ENCODE measurements at places on chromosomes 5 and 9. TPM values are rescaled to one million over a fixed set of nuclear protein-coding genes. Genes with fewer than 3 reads are reported as not detected.
A peak's percentile ranks its signal among the peaks of the same experiment; 100 is the strongest.

- no peak for ATAC-seq
These were observed 121.0 kb downstream of the PDZD2 start for GRCh38 chr5:31759925-31760324.

GRCh38 chr5:13708432-13708831 lies 236.1 kb downstream of the DNAH5 start:
- ATAC-seq = no peak

DNA sequence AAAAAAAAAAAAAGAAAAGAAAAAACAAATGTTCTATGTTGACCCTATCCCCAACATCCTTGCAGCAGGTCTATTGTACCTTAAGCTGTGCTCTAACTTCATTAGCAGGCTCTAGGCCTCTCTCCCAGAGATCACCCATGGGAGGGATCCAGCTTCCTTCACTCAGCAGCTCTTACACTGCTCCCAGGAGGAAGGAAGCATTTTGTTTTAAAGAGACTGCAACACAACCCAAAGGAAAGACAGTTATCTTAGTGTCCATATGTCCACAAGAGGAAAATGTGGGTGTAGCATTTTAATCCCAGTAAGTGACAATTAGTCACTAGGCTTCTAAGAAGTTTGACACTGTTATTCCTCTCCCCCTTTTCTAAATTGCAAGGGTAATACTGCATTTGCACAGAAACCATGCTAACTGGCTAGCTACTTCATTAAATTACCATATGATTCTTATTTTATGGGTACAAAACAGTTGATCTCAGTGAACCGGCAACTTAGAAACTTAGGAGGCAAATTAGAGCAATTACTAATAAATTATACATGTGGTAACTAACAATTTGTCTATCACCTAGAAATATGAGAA lies 58.8 kb downstream of the MARCHF3 start:
- no peak for ATAC-seq

- ATAC-seq = no peak
These were observed 237.6 kb upstream of the ZNF462 start for GRCh38 chr9:106625259-106625789.

- peak; percentile 68 for ATAC-seq
These were observed 133.0 kb upstream of the TUT7 start for GRCh38 chr9:86486891-86487837.

- ATAC-seq = no peak
These were observed 69.4 kb downstream of the APBA1 start for GRCh38 chr9:69602773-69603172.

DNA sequence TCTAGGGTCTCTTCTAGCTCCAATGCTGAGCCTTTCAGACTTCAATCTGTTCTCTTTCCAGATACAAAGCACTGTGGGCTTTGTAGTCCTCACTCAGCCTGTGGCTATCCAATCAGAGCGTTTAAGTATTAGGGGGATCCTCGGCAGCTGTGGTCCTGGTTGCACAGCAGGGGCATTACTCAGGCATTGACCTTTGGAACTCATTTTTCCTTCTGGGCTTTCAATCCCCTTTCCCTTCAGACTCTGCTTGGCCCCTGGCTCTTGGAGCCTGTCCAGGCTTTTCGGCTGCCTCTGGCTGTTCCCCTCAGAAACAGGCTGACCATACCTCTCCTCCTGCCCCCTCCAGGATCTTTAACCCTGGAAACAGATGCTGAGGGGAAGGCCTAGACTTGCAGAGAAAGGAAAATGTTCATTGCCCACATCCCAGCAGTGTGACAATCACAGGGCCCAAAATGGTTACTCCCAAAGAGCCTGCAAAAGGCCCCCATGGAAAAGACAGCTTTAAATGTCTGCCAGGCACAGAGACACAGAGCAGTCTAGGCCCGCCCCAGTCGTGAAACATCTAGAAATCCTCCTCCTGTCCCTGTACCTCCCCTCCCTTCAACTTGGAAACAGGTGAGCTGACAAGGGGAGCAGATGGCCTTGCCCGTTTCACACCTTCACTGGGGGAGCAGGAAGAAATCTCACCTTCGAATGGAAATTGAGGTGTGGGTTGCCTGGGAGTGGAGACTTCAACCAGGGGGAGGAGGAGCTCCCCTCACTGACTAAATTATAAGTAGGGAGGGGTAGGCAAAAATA lies 13.7 kb downstream of the C1QTNF2 start:
- ATAC-seq = no peak

DNA sequence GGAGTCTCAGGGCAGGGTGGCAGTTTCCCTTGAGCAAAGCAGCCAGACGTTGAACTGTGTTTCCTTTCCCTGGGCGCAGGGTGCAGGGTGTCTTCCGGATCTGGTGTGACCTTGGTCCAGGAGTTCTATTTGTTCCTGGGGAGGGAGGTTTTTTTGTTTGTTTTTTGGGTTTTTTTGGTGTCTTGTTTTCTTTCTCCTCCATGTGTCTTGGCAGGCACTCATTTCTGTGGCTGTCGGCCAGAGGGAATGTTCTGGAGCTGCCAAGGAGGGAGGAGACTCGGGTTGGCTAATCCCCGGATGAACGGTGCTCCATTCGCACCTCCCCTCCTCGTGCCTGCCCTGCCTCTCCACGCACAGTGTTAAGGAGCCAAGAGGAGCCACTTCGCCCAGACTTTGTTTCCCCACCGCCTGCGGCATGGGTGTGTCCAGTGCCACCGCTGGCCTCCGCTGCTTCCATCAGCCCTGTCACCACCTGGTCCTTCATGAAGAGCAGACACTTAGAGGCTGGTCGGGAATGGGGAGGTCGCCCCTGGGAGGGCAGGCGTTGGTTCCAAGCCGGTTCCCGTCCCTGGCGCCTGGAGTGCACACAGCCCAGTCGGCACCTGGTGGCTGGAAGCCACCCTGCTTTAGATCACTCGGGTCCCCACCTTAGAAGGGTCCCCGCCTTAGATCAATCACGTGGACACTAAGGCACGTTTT lies 3.5 kb upstream of the PHYHD1 start:
- ATAC-seq = no peak

- ATAC-seq = no peak
These were observed 112.4 kb downstream of the CETN3 start for GRCh38 chr5:90297045-90297764.

GRCh38 chr5:153372425-153373129 lies 117.9 kb upstream of the GRIA1 start:
- ATAC-seq = peak; percentile 96

- no peak for ATAC-seq
These were observed 122.3 kb downstream of the MAST4 start for GRCh38 chr5:66718374-66719002.

DNA sequence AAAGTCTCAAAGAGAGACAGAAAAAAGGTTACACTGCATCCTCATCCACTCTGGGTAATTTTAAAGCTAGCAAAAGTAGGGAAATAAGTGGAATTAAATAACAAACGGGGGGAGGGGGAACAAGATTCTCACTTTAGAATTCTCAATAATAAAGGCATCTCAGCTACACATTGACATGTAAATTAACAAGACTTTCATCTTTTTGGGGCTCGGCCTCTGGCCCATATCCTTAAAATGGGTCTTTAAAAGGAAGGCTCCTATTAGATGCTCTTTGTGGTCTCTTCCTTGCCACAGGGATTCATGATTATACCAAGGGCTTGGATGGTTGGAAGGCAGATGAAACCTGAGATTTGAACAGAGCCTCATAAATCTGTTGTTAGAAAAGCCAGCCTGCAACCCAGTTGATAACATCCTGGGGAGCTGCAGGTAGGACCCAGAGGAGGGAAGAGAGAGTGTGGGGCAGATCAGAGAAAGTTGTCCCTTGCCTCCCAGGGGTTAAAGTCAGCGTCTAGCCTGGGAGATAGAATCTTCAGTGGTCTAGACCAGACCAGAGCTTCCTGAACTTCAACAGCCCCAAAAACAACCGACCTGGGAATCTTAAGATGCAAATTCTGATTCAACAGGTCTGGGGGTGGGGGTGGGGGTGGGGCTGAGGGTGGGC lies 135.9 kb downstream of the GCNT1 start:
- ATAC-seq = no peak

GRCh38 chr9:75612754-75613153 lies 277.7 kb upstream of the PCSK5 start:
- no peak for ATAC-seq

- ATAC-seq = no peak
These were observed 39.3 kb upstream of the CDC42SE2 start for GRCh38 chr5:131224387-131225201.

- ATAC-seq = peak; percentile 90
These were observed 16.8 kb downstream of the PRDM6 start for GRCh38 chr5:123105864-123106263.

GRCh38 chr5:167406513-167406912 lies 884.9 kb upstream of the WWC1 start:
- ATAC-seq = no peak

DNA sequence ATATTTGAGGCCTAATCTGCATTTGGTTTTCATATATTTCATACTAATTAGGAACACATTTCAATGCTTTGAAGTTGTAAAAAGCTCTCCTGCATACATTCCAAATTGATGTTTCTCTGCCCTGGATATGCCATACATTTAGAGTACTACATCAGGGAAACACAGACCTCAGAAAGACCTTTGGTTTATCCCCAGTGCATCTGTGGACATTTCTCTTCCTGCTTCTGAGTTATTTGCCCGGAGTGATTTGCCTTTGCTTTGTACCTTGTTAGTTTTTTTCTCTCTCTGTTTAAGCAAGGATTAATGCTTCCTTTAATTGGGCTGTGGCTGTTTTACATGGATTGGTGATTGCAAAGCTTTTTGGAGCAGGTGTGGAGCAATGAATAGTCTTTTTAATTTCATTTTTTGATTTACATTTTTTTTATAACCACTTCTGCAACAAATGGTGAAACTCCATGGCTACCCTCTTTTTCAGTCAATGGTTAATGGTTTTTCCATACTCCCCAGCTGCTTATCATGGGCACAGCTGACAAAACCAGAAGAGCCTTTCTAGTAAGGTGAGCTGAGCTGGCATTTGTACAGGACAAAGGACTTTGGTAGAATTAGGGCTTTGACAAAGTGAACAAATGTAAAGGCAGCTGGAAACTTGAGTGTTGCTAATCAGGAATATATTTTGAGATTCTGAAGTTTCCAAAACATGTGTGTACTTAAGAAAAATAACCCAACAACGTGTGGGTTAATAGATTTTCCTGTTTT lies 54.2 kb downstream of the ZSWIM6 start:
- ATAC-seq = no peak

GRCh38 chr5:33867241-33867640 lies 24.5 kb downstream of the ADAMTS12 start:
- no peak for ATAC-seq

- ATAC-seq = no peak
These were observed 139.7 kb downstream of the FBXO4 start for GRCh38 chr5:42064821-42065220.

Gene CLTB
- 88.7 TPM for total RNA-seq

Gene PIP5KL1
- total RNA-seq = 4.7 TPM

Gene SGCD
- total RNA-seq = 0.46 TPM

Gene DMRTA1
- 1.2 TPM for total RNA-seq

Gene MOB3B
- total RNA-seq = 5.1 TPM

Gene BASP1
- 0.49 TPM for total RNA-seq

Gene SPRY4
- 5.5 TPM for total RNA-seq

Gene TUSC1
- total RNA-seq = 13.7 TPM

Gene ZNF454
- total RNA-seq = 0.54 TPM

Gene RFX3
- total RNA-seq = 24.8 TPM

Gene FOCAD
- total RNA-seq = 59.2 TPM

Gene CCNB1
- total RNA-seq = 84.4 TPM
